Breast epithelium (tissue), 4 donors: ENCODE measurements at places on chromosomes 2 and 18.

GRCh38 chr18:67010919-67011318 is 407.0 kb upstream of the CDH19 start:
- no peak for DNase-seq
- no peak overlapping the region for H3K4me3 ChIP-seq
- H3K36me3 ChIP-seq, result no peaks in the 10 kb centered on the region
- no peaks in the 10 kb centered on the region for H3K27me3 ChIP-seq
- H3K4me1 ChIP-seq, result no peaks in the 10 kb centered on the region

- no peak overlapping the region for H3K27ac ChIP-seq
- no peaks in the 10 kb centered on the region for H3K4me1 ChIP-seq
- H3K4me3 ChIP-seq, result no peak overlapping the region
- no peaks in the 10 kb centered on the region for H3K27me3 ChIP-seq
- DNase-seq, result no peak
Measured at GRCh38 chr2:184004289-184004947, 593.9 kb upstream of the ZNF804A start.

GRCh38 chr2:178324077-178324476 is 126.9 kb downstream of the PRKRA start:
- DNase-seq, result no peak
- H3K4me3 ChIP-seq, result no peak overlapping the region
- H3K27me3 ChIP-seq, result no peaks in the 10 kb centered on the region
- no peaks in the 10 kb centered on the region for H3K4me1 ChIP-seq
- no peak overlapping the region for H3K27ac ChIP-seq

GRCh38 chr2:240477916-240478315 is 42.5 kb downstream of the GPC1 start:
- no peaks in the 10 kb centered on the region for H3K27me3 ChIP-seq
- H3K36me3 ChIP-seq, result no peaks in the 10 kb centered on the region
- peak; percentile 10 for DNase-seq
- H3K4me1 ChIP-seq, result no peaks in the 10 kb centered on the region

- H3K4me1 ChIP-seq, result no peaks in the 10 kb centered on the region
- no peak overlapping the region for H3K4me3 ChIP-seq
- no peak for DNase-seq
Measured at GRCh38 chr2:28348149-28348567, 44.5 kb upstream of the FOSL2 start.

GRCh38 chr2:213733893-213734292 is 449.6 kb downstream of the SPAG16 start:
- H3K36me3 ChIP-seq, result no peaks in the 10 kb centered on the region
- DNase-seq, result no peak
- no peaks in the 10 kb centered on the region for H3K27me3 ChIP-seq

GRCh38 chr2:101145406-101145805 is 5.8 kb downstream of the TBC1D8 start:
- no peaks in the 10 kb centered on the region for H3K36me3 ChIP-seq
- no peaks in the 10 kb centered on the region for H3K27me3 ChIP-seq
- H3K4me3 ChIP-seq, result no peak overlapping the region
- no peaks in the 10 kb centered on the region for H3K4me1 ChIP-seq
- H3K27ac ChIP-seq, result no peak overlapping the region
- no peak for DNase-seq

DNA sequence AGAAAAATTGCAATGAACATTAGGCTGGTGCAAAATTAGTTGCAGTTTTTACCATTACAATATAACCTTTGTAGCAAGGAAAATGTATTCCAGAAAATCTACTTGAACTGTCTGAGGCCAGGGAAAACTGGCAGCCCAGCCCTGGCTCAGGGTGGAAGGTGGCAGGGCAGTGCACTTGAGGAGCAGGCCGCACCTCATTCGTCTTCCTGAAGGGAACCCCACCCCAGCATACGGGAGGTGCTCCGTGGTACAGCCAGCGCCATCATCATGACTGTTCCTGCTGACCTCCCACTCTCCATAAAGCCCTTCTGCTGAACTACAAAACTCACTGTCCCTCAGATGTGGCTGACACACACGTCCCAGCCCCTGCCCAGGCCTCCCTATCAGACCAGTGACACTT is 65.9 kb upstream of the TFCP2L1 start:
- no peak for DNase-seq
- H3K36me3 ChIP-seq, result peaks cover 10% of the 10 kb centered on the region
- H3K4me3 ChIP-seq, result no peak overlapping the region
- H3K4me1 ChIP-seq, result no peaks in the 10 kb centered on the region
- H3K27ac ChIP-seq, result no peak overlapping the region

DNA sequence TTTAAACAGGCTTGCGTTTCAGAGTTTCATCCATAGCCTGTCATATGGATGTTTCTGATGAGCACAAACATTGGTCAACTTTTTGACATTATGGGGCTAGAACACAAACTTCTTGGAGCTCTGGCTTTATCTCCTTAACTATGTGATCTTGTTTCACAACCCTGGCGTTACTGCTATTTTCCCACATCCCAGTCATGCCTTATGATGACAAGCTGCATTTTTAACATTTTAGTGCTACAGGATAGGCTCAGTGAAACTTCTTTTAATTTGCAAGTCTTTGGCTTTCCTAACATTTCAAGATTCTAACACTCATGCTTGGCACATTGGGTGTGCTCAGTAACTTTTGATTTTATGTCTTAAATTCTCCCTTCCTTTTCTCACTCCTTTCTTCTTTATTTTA is 21.0 kb upstream of the PDE1A start:
- no peak for DNase-seq
- H3K4me3 ChIP-seq, result no peak overlapping the region
- no peaks in the 10 kb centered on the region for H3K4me1 ChIP-seq
- no peaks in the 10 kb centered on the region for H3K27me3 ChIP-seq
- no peak overlapping the region for H3K27ac ChIP-seq

DNA sequence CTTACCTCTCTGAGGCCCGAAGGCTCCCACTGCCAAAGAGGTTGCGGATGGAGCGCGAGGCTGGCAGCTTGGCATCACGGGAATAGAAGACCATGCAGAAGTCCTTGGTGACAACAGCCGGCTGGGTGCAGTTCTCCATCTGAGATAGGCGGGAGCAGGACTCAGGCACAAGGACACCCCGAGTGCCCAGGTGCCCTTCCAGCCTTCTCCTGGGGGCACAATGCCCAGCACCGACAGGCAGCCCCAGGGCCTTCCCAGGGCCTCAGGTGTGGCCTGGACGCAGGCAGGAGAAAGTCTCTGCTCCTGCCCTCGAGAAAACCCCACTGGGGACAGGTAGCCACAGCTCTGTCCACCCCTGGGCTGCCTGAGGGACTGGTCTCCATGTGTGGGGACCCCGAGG is 33.6 kb downstream of the AQP12A start:
- H3K36me3 ChIP-seq, result no peaks in the 10 kb centered on the region
- H3K4me3 ChIP-seq, result no peak overlapping the region
- no peak for DNase-seq

- no peak overlapping the region for H3K4me3 ChIP-seq
- no peaks in the 10 kb centered on the region for H3K27me3 ChIP-seq
- H3K27ac ChIP-seq, result no peak overlapping the region
- no peaks in the 10 kb centered on the region for H3K36me3 ChIP-seq
- no peak for DNase-seq
- H3K4me1 ChIP-seq, result no peaks in the 10 kb centered on the region
Measured at GRCh38 chr18:36315736-36316135, 18.2 kb downstream of the FHOD3 start.

GRCh38 chr2:145914716-145915115 is 1394.8 kb upstream of the ZEB2 start:
- no peaks in the 10 kb centered on the region for H3K27me3 ChIP-seq
- no peak for DNase-seq
- H3K36me3 ChIP-seq, result no peaks in the 10 kb centered on the region
- no peak overlapping the region for H3K27ac ChIP-seq
- no peak overlapping the region for H3K4me3 ChIP-seq

GRCh38 chr2:125874564-125874963 is 781.4 kb upstream of the GYPC start:
- H3K4me1 ChIP-seq, result no peaks in the 10 kb centered on the region
- no peak overlapping the region for H3K27ac ChIP-seq
- no peaks in the 10 kb centered on the region for H3K36me3 ChIP-seq
- DNase-seq, result no peak
- no peak overlapping the region for H3K4me3 ChIP-seq
- H3K27me3 ChIP-seq, result no peaks in the 10 kb centered on the region

DNA sequence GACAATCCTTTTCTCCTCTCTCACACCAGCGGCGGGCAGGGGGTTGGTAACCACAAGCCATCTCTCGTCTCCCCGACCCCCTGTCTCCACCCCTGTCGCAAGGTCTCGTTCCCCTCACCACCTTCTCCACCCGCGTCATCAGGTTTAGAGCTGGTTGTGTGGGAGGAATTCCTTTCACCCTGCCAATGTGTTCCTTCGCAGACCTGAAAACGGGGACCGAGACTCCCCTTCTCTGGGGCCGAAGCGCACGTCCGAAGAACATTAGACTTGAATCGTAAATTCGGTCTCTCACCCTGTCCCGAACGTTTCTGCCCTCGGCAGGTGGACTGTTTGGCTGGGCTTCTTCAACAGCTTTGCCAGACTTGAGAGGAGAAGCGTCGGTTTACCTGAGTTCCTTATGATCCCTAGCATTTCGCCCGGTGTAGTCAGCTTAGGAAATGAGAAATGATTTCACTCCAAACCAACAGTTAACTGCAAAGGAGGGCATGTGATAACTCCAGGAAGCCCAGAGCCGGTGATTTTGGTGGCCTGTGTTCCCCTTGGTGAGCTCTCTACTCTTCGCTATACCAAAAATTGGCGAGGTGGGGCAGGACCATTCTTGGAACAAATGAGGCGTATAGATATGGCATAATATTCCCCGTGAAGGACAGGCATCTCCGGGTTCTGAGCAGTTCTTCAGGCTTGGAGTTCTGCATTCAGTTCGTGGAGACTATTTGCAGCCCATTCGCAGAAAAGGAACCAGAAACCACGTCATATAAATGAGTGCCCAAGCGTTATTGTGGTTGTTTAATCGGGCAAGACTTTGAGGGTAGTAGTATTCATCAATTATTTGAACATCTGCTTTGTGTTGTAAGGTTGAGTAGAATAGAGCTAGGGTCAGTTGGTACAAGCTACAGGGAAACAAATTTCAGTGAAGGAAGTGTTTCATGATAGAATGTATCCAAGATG is 694 bp downstream of the CFAP36 start:
- H3K27me3 ChIP-seq, result no peaks in the 10 kb centered on the region
- peak overlapping the region; percentile 91 for H3K27ac ChIP-seq

DNA sequence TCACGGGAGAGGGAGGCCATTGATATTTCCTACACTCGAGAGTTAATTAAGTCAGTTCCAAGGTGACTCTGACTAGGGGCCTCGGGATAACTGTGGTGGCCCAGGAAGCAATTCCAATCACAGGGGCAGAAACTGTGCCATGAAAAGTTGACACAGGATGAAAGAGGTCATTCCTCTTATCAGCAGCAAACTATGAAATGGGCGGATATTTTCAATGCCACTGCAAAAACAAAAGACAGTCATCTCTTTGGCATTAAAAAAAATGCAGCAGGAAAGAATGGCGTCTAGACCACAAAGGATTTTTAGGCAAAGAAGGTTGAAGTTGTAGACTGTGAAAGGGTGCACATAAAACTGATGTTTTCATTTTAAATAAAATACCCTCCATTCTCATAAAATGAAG is 50.0 kb downstream of the TGIF1 start:
- no peak overlapping the region for H3K27ac ChIP-seq
- no peaks in the 10 kb centered on the region for H3K36me3 ChIP-seq

DNA sequence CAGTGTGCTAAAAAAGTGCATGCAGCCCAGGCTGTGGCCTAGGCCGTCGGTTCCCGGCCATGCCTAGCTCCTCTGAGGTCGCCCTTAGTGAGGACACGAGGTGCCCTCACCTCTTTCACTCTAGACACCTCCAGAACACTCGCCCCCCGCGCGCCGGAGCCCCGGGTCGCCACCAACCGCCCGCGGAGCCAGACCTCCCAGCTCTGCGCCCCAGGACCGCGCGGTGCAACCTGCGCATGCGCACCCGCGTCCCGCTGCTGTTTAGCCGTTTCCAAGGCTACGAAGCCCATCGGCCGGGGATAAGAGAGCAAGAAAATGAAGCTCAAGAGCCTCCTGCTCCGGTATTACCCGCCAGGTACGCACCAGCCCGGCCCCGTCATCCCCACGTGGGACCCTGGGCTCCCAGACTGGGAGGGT is at the start of gene DAW1:
Gene DAW1, plus strand, starts transcription at position 257 of the 417 bp plus-strand sequence. Its CDS starts 59 bp downstream, at position 316.
- H3K27me3 ChIP-seq, result peaks cover 14% of the 10 kb centered on the region
- H3K4me3 ChIP-seq, result peak within 1 kb of the TSS; percentile 22
- no peaks in the 10 kb centered on the region for H3K4me1 ChIP-seq
- H3K36me3 ChIP-seq, result no peaks in the 10 kb centered on the region

DNA sequence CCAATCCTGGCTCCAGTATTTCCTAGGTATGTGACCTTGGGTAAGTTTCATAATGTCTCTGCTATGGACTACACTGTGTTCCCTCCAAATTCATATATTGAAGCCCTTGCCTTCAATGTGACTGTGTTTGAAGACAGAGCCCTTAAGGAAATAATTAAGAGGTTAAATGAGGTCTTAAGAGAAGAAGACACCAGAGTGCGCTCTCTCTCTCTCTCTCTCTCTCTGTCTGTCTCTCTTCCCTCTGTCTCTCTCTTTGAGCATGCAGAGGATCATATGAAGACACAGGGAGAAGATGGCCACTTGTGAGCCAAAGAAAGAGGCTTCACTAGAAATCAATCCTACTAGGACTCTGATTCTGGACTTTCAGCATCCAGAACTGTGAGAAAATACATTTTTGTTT is 52.2 kb downstream of the NXPH2 start:
- no peak for DNase-seq
- no peaks in the 10 kb centered on the region for H3K4me1 ChIP-seq
- no peak overlapping the region for H3K27ac ChIP-seq
- no peaks in the 10 kb centered on the region for H3K27me3 ChIP-seq
- no peaks in the 10 kb centered on the region for H3K36me3 ChIP-seq

DNA sequence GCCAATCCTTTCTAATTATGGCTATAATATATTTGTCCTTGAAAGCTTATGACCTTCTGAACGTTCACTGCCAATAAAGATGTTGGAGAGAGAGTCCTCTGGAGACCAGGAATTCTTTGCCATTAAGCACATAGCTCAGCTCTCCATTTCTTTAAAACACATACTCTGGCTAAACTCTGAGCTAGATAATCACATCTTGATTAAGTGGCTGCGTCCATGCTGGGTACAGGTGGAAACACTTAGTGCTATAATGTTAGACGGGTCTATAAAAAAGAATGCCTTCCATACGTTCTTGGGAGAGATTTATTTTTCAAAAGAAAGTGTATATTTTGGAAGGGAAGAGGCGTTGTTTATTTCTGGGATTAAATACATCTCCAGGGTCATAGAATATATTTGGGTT is 314.5 kb downstream of the LPIN1 start:
- DNase-seq, result no peak
- no peak overlapping the region for H3K27ac ChIP-seq
- no peaks in the 10 kb centered on the region for H3K4me1 ChIP-seq
- no peaks in the 10 kb centered on the region for H3K27me3 ChIP-seq
- no peaks in the 10 kb centered on the region for H3K36me3 ChIP-seq

GRCh38 chr2:165803123-165803760 is 9.2 kb upstream of the GALNT3 start:
- no peak overlapping the region for H3K4me3 ChIP-seq
- no peaks in the 10 kb centered on the region for H3K4me1 ChIP-seq
- H3K36me3 ChIP-seq, result no peaks in the 10 kb centered on the region
- H3K27ac ChIP-seq, result no peak overlapping the region
- no peak for DNase-seq

- H3K36me3 ChIP-seq, result no peaks in the 10 kb centered on the region
- H3K4me1 ChIP-seq, result no peaks in the 10 kb centered on the region
- H3K4me3 ChIP-seq, result no peak overlapping the region
- H3K27ac ChIP-seq, result no peak overlapping the region
- no peaks in the 10 kb centered on the region for H3K27me3 ChIP-seq
Measured at GRCh38 chr2:168216351-168217005, 30.9 kb downstream of the STK39 start.
